ENCODE measurements at places on chromosomes 16 and 17. TPM values are rescaled to one million over a fixed set of nuclear protein-coding genes. Genes with fewer than 3 reads are reported as not detected.

- DNase-seq = no peak
These were observed 7.7 kb upstream of the PPL start for GRCh38 chr16:4944333-4945281.

DNA sequence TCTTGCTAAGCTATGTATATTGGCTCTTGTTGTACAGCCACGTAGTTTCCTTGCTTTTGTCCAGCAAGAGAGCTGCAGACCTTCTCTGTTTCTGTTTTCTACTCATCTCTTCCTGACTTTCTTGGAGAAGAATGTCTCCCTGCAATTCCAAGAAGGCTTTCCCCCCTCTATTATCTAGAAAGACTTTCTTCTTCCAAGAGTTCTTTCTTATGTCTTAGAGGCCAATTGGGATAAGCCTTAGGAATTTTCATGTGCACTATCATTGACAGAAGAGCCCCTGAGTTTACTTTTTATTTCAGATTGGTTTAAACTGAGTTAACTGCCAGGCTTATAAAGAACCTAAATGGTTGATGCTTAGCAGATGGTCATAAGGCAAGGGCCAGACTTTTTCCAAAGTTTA is 9.0 kb downstream of the CAPNS2 start:
- no peak for DNase-seq

GRCh38 chr16:88691129-88691813 is 5.0 kb upstream of the SNAI3 start:
- no peak for DNase-seq

GRCh38 chr16:23803591-23804123 is 32.1 kb upstream of the PRKCB start:
- DNase-seq = peak; percentile 88

GRCh38 chr16:6099102-6099501 is 1001.5 kb upstream of the EEF2KMT start:
- DNase-seq = no peak

- DNase-seq = no peak
These were observed 137.5 kb downstream of the ANKFN1 start for GRCh38 chr17:56290802-56291118.

DNA sequence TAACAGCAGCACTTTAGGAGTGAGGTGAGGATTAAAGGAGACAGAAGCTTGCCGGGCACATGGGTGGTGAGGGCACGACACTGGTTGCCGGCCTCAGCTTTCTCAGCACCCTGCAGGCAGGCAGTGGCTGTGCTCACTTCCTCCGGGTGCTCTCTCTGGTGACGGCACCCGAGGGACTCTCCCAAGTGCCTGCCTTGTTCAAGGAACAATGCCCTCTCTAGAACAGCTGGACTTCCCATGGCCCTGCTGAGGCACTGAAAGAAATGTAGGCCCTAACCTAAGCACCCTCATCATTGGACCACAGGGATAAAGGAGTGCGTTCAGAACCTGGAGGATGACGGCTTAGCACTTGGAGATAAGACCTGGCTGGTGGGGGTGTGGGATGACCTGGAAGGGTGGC is 72.7 kb downstream of the N4BP1 start:
- DNase-seq = no peak

- no peak for DNase-seq
These were observed 80.8 kb downstream of the ZDHHC7 start for GRCh38 chr16:84930298-84931106.

GRCh38 chr16:11354407-11354732 is 9.1 kb downstream of the RMI2 start:
- DNase-seq = no peak

- DNase-seq = no peak
These were observed 4.2 kb upstream of the KRTAP4-5 start for GRCh38 chr17:41153856-41154255.

DNA sequence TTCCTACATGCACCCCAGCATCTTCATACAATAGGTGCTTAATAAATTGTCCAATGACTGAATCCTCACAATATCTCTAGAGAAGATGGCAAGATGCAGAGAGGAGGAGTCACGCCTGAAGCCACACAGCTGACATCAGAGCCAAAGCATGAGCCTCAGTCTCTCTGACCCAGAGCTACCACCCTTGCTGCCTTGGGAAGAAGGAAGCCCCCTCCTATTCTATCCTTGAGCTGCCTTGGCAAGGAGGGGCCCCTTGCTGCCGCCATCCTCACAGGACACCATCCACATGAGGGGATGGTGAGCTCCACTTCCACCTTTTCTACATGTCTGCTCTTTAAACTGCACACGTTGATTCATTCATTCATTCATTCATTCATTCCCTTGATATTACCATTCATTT is 37.0 kb upstream of the C16orf78 start:
- DNase-seq = no peak

Gene HS3ST2
- not detected for total RNA-seq

- DNase-seq = no peak
These were observed 21.3 kb upstream of the SLC35B1 start for GRCh38 chr17:49729069-49729468.

Gene FBXO39
- total RNA-seq = not detected

Gene DNASE1L2
- total RNA-seq = 5.2 TPM

DNA sequence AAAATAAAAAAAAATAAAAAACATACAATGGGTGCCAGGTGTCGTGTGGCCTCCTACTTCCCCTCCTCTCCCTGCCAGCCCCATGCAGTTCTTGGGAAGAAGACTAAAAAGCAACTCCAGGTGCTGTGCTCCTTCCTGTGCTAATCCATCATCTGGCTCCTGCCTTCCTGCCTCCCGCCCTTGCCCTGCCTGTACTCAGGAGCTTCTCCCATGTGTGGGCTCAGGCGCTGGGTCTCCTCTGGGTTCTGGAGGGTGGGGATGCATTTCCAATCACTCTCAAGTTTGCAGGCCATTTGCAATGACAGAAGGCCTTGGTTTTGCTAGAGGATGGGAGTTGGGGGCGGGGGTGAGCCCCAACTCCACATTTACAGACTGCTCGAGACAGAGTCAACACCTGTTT is 122.9 kb downstream of the SDK2 start:
- DNase-seq = no peak

GRCh38 chr16:68529608-68529930 is 9.5 kb upstream of the ZFP90 start:
- no peak for DNase-seq

- DNase-seq = no peak
These were observed 16.6 kb upstream of the C16orf74 start for GRCh38 chr16:85767531-85767930.
